ENCODE measurements at places on chromosomes 2 and 18.

GRCh38 chr2:68831686-68832232 lies 39.4 kb downstream of the BMP10 start:
- peak; percentile 59 for DNase-seq

GRCh38 chr2:200225951-200226350 lies 80.5 kb upstream of the SPATS2L start:
- DNase-seq = peak; percentile 30

DNA sequence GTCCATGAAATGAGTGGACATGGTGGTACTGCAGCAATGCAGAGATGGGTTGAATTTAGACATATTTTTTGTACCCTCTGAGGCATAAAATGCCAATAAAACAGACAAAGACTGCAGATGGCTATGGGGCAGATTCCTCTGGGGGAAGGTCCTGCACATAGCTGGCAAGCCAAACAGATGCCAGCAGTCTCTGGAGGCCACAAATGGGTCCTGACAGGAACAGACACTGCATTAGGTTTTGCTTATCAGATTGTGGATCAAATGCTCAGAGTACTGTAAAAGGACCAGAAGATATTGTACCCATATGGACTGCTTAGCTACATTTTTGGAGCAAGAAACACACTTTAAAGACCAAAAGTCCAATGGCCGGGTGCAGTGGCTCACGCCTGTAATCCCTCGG lies 40.9 kb upstream of the ORC2 start:
- no peak for DNase-seq

GRCh38 chr18:79611040-79611681 lies 68.4 kb upstream of the CTDP1 start:
- peak; percentile 85 for DNase-seq

- no peak for DNase-seq
Observed at GRCh38 chr2:97998431-97999005, 2.8 kb upstream of the TMEM131 start.

DNA sequence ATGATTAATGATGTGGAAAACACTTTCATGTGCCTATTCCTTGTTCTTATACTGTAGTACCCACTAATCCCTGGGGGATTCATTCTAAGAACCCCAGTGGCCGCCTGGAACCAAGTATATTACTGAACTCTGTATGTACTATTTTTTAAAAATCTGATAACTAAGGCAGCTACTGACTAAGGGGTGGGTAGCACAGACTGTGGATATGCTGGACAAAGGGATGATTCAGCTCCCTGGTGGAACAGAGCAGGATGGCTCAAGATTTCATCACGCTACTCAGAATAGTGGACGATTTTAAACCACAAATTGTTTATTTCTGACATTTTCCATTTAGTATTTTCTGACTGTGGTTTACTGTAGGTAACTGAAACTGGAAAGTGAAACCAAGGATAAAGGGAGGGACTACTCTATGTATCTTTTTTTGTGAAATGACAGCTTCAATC lies 41.8 kb upstream of the CDC42EP3 start:
- peak; percentile 97 for DNase-seq

DNA sequence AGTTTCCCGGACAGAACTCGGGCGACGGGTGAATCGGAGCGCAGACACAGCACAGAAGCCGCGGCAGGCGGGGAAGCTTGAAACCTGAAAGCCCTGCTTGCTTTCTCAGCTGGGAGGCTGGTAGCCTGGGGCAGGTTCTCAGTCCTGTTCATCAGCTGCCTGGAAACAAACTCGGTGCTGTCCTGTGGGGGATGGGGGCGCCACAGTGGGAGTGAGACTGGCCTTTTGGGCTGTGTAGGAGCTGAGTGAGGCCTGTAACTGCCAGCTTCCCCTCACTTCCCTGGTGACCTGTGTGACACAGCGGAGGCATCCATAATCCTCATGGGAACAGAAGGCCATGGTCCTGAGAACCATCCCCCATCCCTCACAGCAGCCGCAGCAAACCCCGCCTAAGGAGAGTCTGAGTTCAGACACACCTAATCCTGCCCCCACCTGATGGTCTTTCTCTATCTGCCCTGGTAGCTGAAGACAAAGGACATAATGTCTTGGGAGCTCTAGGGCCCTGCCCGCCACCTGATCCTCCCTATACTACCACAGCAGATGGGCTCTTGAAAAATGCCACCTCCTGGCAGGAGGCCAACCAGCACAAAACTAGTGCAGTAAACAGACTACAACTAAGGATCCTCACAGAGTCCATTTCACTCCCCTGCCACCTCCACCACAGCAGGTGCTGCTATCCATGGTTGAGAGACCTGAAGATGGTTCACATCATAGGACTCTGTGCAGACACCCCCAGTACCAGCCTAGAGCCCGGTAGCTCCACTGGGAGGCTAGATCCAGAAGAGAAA lies 52.7 kb upstream of the LDLRAD4 start:
- no peak for DNase-seq

DNA sequence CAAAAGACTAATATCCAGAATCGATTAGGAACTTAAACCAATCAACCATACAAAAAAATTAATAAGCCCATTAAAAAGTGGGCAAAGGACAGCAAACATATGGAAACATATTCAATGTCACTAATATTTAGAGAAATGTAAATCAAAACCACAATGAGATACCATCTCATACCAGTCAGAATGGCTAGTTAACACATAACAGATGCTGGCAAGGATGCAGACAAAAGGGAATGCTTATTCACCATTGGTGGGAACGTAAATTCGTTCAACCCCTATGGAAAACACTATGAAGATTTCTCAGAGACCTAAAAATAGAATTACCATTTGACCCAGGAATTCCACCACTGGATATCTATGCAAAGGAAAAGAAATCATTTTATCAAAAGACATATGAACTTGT lies 468.2 kb upstream of the ST6GAL2 start:
- DNase-seq = no peak

DNA sequence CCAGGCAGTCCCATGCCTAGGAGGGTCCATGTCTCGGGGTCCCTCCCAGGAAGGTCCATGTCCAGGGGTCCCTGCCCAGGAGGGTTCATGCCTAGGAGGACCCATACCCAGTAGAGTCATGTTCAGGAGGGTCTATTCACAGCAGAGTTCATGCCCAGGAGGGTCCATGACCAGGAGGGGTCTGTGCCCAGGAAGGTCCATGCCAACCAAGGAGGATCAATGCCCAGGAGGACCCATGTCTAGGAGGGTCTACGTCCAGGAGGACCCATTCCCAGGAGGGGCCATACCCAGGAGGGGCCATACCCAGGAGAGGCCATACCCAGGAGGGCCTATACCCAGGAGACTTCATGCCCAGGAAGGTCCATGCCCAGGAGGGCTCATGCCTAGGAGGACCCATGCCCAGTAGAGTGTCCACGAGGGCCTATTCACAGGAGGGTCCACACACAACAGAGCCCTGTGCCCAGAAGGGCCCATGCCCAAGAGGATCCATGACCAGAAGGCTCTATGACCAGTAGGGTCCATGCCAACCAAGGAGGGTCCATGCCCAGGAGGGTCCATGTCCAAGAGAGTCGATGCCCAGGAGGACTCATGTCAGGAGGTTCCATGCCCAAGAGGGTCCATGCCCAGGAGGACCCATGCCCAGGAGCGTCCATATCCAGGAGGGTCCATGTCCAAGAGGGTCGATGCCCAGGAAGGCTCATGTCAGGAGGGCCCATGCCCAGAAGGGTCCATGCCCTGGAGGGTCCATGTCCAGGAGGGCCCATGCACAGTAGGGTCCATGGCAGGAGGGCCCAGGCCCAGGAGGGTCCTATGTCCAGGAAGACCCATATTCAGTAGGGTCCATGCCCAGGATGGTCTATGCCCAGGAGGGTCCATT lies 10.1 kb downstream of the GPR35 start:
- no peak for DNase-seq

DNA sequence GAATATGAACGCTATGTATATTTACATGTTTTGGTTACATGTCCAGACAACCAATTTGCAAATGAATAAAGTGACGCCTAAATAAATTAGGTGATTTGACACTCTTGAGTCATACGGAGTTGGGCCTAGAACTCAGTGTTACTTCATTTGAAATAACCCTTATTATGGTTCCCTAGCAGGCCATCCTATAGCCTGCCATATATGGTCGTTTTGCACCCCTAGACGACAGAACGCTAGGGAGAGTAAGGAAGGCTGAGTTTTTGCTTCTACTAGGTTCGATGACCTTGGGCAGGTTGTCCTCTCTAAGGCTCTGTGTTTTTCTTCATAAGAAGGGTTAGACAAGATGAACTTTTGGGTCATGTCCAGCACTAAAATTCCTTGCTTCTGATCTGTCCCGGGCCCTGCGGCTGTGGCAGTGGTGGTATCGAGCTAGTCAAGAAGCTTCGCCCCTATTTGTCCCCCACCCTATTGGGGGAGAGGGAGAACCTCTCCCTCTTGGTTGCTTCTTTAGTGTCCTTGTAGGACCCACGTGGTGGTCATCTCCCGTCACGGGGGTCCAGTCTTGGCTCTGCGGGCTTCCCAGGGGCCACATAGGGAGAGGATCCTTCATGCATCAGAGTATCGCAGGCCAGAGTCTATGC lies 574 bp upstream of the EML4 start:
- DNase-seq = no peak

GRCh38 chr2:236393581-236393980 lies 129.4 kb upstream of the ASB18 start:
- no peak for DNase-seq

- no peak for DNase-seq
Observed at GRCh38 chr18:5937121-5937520, 41.8 kb upstream of the TMEM200C start.

- DNase-seq = no peak
Observed at GRCh38 chr2:79627237-79627636, 114.4 kb downstream of the CTNNA2 start.

DNA sequence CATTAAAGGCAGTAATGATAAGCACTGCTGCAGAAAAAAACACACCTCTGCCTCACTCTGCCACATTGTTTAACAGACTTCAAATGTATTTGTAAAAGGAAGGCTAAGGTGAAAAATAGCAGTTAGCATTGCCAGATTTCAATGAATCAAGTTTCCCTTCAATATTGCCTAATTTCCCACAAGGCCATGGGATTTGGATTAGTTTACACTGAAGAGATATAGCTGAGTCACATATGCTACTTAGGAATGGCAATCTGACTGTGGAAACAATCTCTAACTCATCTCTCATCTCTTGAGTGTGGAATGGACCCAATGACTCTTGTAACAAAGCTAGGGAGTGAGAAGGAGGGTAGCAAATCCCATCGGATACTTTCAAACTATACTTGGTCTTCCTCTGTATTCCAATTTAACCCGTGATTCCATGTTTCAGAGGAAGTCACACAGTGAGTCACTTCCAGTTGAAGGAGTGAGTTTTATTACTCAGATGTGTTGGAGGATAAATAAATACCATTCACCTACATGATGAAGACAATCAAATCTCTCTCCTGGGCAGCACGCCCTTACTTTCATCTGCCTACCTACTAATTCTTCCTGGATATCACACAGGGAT lies 5.1 kb downstream of the B4GALT6 start:
- peak; percentile 85 for DNase-seq

GRCh38 chr18:28466204-28466603 lies 289.3 kb upstream of the CDH2 start:
- no peak for DNase-seq

- no peak for DNase-seq
Observed at GRCh38 chr2:128310761-128311160, 7.9 kb downstream of the HS6ST1 start.

GRCh38 chr2:152456262-152456661 lies 121.3 kb downstream of the FMNL2 start:
- peak; percentile 41 for DNase-seq

- peak; percentile 54 for DNase-seq
Observed at GRCh38 chr2:180208841-180209240, 201.7 kb upstream of the CWC22 start.
